Activated T-cell treated with anti-CD3 and anti-CD28 coated beads, Interleukin-2, amount 50 U/mL, for 4 hours (primary cell): ENCODE measurements at places on chromosomes 2 and 18.

- no peak for DNase-seq
Measured at GRCh38 chr2:36820942-36821605, 124.6 kb downstream of the VIT start.

DNA sequence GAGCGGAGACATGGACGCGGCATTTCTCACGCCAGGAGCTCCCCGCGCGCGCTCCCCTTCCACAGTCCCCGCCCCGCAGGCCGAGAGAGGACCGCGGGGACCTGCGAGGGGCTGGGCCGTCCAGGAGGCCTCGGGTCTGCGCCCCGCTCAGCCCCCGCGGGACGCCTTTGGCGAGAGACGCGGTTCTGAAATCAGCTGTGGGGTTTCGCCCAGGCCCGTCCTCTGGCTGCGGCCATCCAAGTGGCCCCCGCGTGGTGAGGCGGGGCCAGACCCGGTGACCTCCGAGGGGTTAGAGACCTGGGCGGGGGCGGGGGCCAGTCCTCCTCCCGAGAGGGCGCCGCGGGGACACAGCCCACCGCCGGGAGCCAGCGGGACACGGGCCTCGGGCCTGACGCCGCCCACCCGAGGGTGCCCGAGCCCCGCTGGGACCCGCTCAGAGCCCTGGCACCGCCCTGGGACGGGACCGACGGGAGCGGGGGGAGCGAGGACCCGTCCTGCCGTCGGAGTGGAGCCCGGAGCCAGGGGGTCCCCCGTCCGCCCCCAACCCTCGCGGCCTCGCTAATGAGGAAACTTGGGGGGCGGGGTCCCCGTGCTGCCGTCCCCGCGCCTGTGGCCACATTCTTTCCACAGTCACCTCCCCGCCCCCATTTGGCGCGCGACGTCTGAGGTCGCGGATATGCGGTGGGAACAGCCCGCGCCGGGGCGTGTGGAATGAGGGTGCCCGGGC lies 6.1 kb upstream of the SALL3 start:
- no peak for DNase-seq

DNA sequence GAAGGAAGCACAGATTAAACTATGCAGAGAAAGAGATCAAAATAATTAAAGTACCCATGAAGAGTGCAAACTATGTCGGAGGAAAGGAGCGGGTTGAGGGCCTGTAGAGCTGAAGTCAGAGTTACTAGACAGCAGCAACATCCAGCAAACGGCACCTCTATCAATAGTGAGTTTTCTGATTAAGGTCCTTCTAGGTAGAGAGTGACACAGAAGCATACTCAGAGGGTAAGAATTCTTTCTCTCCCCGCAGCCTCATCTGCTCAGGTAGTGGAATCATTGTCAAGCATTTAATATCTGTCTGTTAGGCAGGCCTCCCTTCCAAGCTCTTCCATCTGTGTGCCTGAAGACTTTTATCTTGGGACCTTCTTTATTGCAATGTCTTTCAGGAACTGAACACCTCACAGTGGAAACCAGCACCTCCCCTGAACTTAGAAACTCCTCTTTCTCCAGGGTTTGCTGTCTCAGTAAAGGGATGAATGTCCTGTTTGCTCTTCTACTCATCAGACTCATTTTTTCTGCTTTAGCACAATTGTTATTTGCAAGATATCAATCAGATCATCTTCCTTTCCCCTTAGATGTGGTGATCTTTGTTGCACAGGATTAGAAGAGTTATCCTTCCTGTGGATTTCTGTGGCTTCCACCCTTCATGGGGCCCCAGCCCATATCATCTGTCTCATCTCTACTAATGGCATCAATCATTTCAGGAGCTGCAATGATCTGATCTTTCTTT lies 28.8 kb downstream of the SP140 start:
- no peak for DNase-seq

- no peak for DNase-seq
Measured at GRCh38 chr2:45466053-45466452, 145.0 kb downstream of the SRBD1 start.

DNA sequence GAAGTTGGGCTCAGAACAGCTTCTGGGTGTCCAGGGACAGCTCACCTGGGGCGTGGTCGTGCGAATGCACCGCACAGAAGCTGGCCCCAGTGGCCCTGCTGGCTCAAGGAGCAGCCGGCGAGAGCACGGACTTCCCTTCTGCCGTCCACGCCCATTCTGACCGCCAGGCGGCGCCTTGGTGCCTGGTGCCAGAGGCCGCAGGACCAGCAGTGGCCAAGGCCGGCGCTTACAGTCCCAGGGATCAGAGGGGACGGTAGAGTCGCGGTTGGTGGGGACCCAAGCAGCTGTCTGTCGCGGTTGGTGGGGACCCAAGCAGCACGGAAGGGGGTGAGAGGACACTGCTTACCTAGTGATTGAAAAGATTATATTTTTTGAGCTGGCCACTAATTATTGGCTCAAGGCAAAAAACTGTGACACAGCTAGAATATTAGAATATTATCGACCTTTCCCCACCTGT lies 25.7 kb downstream of the NPPC start:
- DNase-seq, result peak; percentile 44

GRCh38 chr2:84519332-84519957 lies 3.1 kb downstream of the DNAH6 start:
- no peak for DNase-seq

- no peak for DNase-seq
Measured at GRCh38 chr2:11862049-11862448, 115.6 kb downstream of the LPIN1 start.

DNA sequence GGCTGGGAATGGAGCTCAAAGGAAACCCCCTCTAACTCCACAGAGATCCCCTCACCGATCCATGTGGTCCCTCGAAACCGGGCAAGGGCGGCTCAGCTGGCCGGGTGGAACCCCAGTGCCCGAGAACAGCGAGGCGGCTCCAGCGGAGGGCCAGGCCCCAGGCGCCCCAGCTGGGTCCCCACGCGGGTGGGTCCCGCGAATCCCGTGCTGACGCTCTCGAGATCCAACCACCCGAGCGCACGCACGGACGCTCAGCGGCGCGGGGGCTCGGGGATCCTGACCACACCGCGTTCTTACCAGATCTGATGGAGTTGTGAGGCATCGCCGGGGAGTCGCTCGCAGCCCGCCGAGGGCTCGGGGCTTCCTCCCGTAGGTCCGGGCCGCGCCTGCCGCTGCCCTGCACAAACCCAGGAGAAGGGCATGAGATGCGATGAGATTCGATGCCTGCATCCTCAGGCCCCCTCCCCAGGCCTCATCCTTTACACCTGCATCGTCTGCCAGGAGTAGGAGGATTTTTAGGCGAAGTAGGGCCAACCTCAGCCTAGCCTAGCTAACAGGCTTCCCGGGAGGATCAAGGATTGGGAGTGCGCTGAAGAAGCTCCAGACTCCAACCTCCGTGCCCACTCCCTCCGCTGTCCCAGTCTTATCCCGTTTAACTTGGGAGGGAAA lies 514 bp downstream of the PAX8 start:
- no peak for DNase-seq

DNA sequence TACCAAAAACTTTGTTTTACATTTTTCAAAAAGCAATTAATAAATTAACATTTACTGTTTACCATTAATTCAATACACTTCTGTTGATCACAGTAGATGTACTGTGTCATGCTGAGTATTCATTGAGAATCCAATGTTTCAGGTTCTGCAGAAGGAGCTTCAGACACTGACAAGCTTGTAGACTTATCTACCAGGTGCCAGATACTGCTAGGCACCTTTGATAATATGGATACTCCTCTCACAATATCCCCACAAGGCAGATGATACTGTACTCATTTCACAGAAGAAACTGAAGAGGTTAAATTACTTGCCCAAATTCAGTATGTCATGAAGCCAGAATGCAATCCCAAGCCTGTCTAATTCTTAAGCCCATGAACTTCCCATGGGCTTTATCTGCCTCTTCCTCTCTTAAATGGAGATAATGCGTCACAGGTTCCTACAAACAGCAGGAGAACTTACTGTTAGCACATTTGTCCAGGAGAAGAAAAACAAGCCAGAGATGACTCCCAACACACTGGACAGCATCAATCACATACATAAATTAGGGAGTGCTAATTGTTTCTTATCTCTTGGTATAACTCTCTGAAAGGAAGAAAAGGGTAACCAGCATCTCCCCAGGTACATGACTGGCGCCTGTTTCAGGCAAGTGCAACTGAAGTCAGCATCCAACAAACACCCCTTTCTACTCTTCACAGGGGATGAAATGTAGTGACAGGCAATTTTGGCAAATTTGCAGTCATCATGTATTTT lies 27.4 kb downstream of the ITSN2 start:
- DNase-seq, result no peak

- DNase-seq, result no peak
Measured at GRCh38 chr2:46601328-46601963, 122.1 kb downstream of the TMEM247 start.

- no peak for DNase-seq
Measured at GRCh38 chr18:70576276-70577022, 287.6 kb downstream of the SOCS6 start.

GRCh38 chr18:51157215-51157614 lies 40.3 kb downstream of the MEX3C start:
- DNase-seq, result no peak

DNA sequence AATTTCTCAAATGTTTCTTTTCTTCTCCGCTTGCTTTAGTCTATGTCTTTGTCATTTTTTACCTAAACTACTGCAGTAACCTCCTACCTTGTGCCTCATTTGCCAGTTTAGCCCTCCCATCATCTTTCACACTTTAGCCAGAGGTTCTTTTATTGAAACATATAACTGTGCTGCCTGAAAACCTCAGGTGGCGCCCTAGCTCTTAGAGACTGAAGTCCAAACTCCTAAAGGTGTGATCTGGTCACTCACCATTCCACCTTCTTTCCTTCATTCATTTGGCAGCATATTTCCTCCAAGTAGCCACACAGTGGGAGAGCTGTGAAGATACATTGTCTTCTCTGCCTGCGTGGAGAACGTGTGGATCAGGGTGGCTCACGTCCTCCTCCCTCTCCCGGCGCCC lies 98.2 kb upstream of the MAPRE2 start:
- no peak for DNase-seq

GRCh38 chr2:221529943-221530652 lies 42.0 kb downstream of the EPHA4 start:
- no peak for DNase-seq

DNA sequence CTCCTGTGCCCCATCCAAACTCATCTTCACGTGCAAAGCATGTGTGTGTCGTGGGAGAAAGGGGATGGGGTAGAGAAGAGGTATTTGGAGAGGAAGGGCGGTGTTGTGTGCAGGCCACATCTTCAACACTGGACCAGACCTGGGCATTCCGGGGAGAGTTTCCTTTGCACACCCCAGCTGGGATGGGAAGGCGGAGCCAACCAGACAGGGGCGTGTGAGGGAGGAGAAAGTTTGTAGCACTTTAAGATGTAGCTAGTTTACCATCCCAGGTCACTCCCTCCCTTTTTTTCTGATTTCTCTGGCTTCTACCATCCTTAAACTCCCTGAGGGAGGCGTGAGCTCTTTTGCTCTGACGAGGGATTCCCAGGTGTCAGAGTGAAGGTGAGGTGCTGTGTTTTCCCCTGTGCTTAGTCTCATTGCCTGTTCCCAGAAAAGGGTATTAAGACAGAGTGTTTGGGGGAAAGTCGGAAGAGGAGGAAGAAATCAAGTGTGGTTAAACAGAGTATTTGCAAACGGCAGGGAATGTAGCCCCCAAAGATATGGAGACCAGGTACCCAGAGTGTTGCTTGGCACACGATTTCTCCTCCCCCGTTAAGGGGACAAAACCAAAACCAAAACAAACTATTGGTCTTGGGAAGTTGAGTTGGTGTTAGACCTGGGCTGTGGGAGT lies 1.6 kb downstream of the SETBP1 start:
- DNase-seq, result no peak

DNA sequence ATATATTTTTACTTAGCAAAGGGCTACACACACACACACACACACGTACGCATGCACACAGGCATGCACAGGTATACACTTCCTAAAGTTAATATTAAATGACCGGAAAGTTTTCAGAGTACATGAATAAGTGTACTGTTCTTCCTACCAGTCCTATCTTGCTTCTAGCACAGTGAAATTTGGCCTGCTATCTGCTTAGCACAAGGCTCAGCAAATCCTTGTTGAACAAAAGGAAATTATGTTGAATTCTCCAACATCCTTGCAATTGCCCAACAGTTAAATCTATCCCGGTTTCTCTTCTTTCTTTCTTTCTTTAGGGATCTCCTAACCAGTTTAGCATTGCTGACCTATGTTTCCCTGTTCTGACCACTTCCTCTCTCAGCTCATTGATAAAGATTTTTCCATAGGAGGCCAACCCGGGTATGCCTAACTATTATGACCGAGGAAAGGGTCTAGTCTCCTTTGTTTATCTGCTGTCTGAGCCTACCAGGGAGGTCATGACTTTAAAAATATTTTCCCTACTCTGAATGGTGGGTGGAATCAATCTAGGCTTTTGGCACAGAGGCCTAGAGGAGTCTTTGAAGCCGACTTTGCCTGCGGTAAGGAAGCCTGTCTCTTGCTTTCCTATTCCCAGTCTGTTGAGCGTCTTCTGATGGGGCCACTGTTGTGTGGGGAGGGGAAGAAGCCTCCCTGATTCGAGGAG lies 400.7 kb downstream of the HRH4 start:
- DNase-seq, result no peak

- no peak for DNase-seq
Measured at GRCh38 chr2:240966457-240966905, 31.9 kb upstream of the SNED1 start.

- no peak for DNase-seq
Measured at GRCh38 chr2:12733846-12734245, 17.1 kb downstream of the TRIB2 start.

DNA sequence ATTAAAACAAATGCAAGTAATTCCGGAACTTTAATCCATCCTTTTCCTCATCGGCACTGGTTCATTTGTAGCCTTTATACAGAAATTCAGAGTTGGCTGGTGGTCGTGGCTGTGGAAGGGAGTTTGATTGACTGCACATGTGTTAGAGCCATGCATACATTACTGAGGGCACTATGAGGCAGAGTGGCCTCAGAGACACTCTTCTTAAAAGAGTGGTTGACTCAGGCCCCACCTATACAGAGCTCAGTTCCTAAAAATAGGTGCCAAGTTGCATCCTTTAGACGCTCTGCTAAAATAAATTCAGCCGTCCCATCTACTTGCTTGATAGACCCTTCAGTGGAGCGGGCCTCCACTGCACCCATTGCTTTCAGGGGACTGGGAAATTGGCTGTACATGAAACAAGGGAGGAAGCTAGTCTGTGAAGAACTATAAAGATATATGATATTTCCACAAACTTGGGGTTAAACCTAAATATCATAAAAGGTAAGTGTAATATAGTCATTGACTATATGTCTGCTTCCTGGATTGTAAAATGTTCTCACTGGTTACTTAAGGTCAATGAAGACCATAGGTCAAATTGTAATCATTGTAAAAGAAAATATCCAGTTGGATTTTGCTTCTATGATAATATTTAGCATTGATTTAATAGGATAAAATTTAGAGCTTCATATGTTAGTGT lies 298.9 kb downstream of the XIRP2 start:
- no peak for DNase-seq

- DNase-seq, result no peak
Measured at GRCh38 chr2:207532676-207533075, 2.9 kb downstream of the CREB1 start.

DNA sequence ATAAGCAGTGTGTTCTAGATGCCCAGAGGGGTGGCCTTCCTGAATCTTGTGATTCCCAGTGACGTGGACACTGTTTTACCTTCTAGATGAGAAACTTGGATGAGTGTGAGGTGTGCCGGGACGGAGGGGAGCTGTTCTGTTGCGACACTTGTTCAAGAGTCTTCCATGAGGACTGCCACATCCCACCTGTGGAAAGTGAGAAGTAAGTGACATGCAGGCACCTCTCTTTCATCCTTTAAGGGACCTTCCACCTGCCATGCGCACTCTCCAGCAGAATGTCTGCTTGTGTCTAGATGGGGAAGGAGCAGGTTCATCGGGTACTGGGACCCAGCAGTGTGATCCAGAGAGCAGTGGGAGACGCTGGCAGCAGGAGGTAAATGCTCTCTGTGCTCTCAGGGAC lies 16.0 kb upstream of the SP100 start:
- no peak for DNase-seq

- no peak for DNase-seq
Measured at GRCh38 chr2:138493334-138493733, 8.2 kb upstream of the SPOPL start.
